Cerebellar nuclear complex (tissue), 1 donor: ENCODE measurements at places on chromosomes 4 and X.

GRCh38 chr4:31071508-31072486 lies 351.6 kb downstream of the PCDH7 start:
- DNase-seq, result no peak

DNA sequence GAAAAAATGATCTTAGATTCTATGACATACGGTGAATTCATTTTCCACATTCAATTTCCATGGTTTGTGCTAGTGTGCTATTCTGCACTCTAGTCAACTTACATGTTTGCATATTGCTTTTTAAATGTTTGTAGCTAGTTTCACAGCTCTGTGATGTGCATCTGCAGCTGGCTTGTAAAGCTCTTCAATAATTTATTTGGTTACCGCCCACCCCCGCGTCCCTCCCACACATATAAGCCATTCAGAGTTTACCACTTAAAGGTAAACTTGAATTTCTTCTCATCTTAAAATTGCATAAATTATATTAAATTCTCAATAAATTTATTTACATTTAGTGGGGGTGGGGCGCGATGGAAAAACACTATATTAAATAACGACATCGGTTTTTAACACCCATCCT lies 291 bp upstream of the NBDY start:
- DNase-seq, result no peak

GRCh38 chr4:177509226-177509745 lies 67.0 kb upstream of the AGA start:
- DNase-seq, result no peak

GRCh38 chr4:925771-926500 lies 6.2 kb downstream of the GAK start:
- DNase-seq, result no peak

GRCh38 chrX:123454712-123455431 lies 270.8 kb downstream of the GRIA3 start:
- no peak for DNase-seq

GRCh38 chrX:46991664-46992063 lies 79.4 kb downstream of the JADE3 start:
- no peak for DNase-seq

- DNase-seq, result no peak
These were observed 121.1 kb downstream of the REPS2 start for GRCh38 chrX:17067534-17067933.
